Colonic mucosa (tissue), 4 donors: ENCODE measurements at places on chromosomes 3 and 15.

- no peak for DNase-seq
- no peak overlapping the region for H3K27ac ChIP-seq
- no peak overlapping the region for H3K4me3 ChIP-seq
These were observed 5.8 kb upstream of the CCR3 start for GRCh38 chr3:46236294-46237054.

DNA sequence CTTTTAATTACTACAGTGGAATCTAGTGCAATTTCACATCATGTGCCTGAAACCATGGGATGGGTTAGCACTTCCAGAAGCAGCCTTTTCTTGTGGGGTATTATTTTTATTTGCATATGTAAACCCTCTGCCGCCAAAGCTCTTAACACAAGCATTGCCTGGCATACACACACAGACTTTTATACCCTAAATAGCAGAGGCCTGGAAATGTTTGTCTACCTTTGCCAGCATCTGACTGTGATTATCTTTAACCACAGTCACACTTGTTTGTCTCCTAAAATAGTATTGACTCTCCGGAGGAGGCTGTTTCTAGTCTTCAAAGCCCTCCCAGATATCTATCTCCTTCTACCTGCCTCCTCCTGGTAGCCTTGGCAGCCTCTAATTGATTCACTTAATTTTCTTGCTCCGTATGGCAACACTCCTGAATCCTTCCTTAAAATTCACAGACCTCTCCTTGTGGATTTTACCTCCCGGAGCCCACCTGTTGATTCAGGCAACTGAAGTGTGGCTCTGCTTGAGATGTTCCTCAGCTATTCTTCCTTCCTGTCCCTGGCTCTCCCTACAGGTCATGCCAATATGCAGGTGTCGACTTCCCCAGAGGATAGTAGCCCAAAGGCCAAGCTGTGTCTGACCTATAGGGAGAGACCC, 127.1 kb upstream of the UMPS start:
- DNase-seq: no peak
- no peaks in the 10 kb centered on the region for H3K27me3 ChIP-seq
- no peak overlapping the region for H3K4me3 ChIP-seq
- no peak overlapping the region for H3K27ac ChIP-seq
- H3K4me1 ChIP-seq: no peaks in the 10 kb centered on the region

DNA sequence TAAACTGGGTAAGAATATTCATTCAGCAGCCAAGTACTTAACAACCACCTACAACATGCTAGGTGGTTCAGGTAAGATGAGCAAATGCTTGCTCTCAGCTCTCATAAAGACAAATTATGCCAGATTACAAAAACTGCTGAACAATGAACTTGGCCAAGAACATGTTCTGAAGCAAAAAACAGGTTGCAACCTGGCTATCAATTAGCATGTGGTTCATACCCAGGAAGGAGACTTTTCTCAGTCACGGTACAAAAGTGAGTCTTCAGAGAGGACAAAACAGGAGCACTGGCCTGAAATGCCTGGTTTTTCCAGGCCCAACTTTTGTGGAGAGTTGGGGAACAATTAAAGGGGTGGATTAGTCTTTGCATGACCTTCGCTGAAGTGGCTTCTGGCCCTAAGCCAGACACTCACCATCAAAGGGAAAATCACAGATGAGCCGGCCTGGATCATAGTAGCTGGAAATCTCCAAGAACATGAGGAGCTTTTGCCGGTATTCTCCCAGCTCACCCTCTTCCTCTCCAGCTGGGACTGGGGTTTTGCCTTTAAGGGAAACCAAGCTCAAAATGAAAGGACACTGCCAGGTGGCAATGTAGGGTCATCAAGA, 7.6 kb upstream of the PLA2G4F start:
- H3K4me1 ChIP-seq: no peaks in the 10 kb centered on the region
- peaks cover 28% of the 10 kb centered on the region for H3K36me3 ChIP-seq
- H3K27me3 ChIP-seq: no peaks in the 10 kb centered on the region
- no peak for DNase-seq

DNA sequence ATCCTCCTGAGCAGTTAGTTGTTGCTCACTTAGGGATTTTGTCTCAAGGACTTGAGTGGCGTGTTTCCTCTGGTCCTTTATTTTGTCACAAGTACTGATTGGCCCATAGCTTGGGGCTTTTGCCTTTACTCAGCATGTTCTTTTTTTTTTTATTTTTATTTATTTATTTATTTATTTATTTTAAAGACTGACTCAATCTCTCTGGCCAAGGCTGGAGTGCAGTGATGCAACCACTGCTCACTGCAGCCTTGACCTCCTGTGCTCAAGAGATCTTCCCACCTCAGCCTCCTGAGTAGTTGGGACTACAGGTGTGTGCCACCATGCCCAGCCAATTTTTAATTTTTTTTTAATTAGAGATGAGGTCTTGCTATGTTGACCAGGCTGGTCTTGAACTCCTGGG, 223.9 kb upstream of the TPM1 start:
- no peak overlapping the region for H3K4me3 ChIP-seq
- DNase-seq: no peak
- H3K27me3 ChIP-seq: no peaks in the 10 kb centered on the region
- peaks cover 6% of the 10 kb centered on the region for H3K4me1 ChIP-seq
- H3K27ac ChIP-seq: no peak overlapping the region
